Stimulated activated CD4-positive, alpha-beta T cell treated with anti-CD3 and anti-CD28 coated beads, Interleukin-15, amount 100 ng/mL, for 1 hour (primary cell): ENCODE measurements at places on chromosomes 5 and 9.

DNA sequence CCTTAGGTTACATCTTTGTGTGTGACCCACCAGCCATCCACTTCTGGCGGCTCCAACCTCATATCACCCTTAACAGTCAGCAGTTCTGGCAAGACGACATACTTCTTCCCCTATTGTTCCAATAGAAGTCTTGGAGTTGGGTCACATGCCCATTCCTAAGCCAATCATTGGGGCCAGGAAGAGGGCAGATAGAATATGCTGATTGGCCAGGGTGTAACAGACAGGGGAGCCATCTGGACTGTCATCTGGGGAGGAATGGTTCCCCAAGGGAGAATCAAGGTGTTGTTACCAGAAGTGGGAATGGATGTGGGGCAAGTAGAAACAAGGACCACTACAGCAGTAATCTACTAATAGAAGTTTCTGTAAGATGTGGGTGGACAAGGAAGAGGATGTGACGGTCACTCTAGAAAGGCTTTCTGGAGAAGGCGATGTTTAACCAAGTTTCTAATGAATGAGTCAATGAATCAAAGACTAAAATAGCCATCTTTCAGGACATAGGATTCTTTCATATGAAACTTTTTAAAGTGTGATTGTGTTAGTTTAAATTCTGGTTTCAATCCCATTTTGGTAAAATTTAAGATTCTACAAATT lies 200.4 kb downstream of the ARHGAP26 start:
- DNase-seq = no peak

- DNase-seq = no peak
These were observed 24.2 kb downstream of the TRIO start for GRCh38 chr5:14167211-14167845.

DNA sequence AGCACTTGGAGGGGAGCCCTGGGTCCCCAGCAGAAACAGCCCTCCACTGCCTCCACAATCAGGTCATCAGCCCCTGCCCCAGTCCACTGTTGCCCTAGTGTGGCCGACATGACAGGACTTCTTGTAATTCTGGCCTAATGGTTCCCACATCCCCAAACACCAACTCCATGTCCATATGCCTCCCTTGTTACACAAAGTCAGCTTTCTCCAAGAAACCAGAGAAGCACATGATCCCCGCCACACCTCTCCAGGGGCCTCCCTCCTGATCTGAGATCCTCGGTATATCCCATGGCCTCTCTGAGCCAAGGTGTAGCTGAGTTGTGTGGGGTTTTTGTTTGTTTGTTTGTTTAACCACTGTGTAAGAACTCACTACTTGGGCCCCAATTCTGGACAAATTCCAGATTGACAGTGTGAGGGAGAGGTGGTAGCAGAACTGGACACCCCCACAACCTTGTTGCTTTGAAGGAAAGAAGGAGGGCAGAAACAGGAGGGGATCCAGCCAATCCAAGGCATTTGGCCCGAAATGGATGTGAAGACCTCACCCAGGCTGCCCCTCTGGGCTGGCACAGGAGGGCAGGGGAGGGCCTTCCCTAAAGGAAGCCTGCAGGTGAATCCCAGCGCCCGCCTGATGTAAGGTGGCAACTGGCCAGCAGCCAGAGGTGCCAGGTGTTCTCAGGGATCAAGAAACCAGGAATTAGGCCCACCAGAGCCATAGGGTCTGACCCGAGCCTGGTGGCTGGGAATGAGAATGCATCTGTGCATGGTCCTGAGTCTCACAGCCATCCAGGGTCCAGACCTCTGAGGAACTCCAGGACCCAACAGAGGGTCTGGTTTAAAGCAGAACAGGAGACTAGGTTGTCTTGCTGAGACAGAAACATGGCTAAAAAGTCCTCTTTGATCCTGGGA lies 13.4 kb downstream of the IRF1 start:
- DNase-seq = no peak

- DNase-seq = no peak
These were observed 12.0 kb downstream of the PDGFRB start for GRCh38 chr5:150143350-150144245.

DNA sequence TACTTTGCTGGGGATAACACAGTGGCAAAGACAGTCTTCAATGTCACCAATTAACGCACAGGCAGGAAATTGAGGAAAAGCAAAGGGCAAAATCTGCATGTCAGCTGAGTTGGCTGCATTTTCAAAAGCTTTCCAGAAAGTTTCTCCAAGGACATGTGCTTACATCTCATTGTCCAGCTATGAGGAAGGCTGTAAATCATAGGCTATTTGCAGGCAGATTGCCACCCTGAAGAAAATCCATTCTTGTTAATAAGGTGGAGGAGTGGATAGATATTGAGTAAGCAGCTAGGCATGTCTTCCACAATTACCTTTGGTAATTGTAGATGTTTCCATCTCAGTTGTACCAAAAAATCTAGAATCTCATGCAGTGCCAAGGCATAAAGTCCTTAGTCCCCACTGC lies 278.0 kb upstream of the NUDT12 start:
- no peak for DNase-seq

GRCh38 chr5:181181650-181182565 lies 23.1 kb downstream of the TRIM7 start:
- DNase-seq = peak; percentile 34

GRCh38 chr5:89471541-89471940 lies 588.6 kb upstream of the MEF2C start:
- DNase-seq = no peak
